ENCODE measurements at places on chromosomes 1 and 21. TPM values are rescaled to one million over a fixed set of nuclear protein-coding genes. Genes with fewer than 3 reads are reported as not detected.

The ATP6V1G3 gene
- total RNA-seq = not detected

DNA sequence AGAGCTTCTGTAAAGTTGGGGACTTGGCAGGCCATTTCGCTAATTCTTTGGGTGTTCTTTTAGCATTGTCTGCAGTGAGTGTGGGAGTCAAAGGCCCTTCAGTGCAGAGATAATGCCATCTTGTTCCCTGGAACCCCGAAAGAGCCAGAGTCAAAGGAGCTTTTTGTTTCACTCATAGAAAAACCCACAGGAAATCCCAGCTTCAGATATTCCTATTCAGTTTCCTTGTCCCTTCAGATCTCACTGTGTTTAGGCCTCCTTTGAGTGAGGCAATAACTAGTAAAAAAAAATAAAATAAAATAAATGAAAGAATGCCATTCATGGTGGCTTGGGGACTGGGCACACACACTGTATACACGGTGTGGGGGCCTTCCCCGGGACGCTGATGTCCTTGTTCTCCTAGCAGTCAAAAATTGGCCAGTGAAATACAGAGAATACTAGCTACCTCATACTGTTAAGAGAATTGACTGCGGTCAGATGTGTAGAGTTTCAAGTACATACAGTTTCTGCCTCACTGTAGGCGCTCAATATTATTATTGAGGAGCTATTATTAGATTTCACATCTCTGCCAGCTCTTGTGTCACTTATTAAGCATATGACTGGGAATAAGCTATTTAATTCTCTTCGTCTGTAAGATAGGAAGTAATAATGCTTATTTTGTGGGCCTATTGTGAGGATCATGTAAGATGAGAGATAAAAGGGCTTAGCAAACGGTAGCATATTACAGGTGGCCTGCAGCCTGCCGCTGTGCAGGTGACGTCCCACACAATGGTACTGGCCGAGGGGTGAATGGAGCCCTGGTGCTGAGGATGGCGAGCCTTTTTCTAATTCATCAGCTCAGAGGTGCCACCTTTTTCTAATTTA, 16.7 kb downstream of the DISC1 start:
- no peak for DNase-seq

The APOBEC4 gene
- total RNA-seq = not detected

The OPTC gene
- not detected for total RNA-seq

GRCh38 chr1:236654957-236655356, 31.3 kb upstream of the ACTN2 start:
- no peak for DNase-seq

GRCh38 chr1:44323947-44324346, 31.1 kb downstream of the ERI3 start:
- no peak for DNase-seq

GRCh38 chr1:6447016-6447817, 18.8 kb downstream of the TNFRSF25 start:
- no peak for DNase-seq

The CHRNB2 gene
- 0.74 TPM for total RNA-seq

DNA sequence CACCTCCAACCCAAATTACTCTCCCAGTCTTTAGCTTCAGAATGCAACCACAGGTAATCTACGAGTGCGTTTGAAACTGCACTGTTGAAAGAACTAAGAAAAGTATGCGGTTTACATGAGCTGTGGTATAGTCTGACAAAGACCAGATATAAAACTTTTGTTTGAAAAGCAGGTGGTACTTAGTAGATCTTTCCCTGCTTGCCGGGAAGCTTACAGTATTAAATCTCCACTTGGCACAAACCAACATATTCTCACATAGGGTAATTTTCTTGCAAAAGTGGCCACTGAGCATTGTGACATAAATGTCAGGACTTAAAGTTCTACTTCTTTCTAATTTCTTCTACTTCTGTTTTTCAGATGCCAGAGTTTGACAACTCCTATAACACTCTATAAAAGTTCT, 8.4 kb downstream of the RGS2 start:
- no peak for DNase-seq

GRCh38 chr1:51519048-51519864, at the start of gene EPS15:
Gene EPS15 (minus strand): TSS chr1:51519266. CDS start chr1:51519231, 35 bp downstream.
- peak; percentile 88 for DNase-seq

The SIM2 gene
- total RNA-seq = not detected

GRCh38 chr1:162210196-162210595, 140.7 kb downstream of the NOS1AP start:
- no peak for DNase-seq

GRCh38 chr21:29504751-29505321, 206.1 kb downstream of the BACH1 start:
- DNase-seq = no peak

The PGLYRP4 gene
- 3.9 TPM for total RNA-seq

- DNase-seq = no peak
Measured at GRCh38 chr1:60875138-60875537, 207.2 kb upstream of the NFIA start.

The SFN gene
- total RNA-seq = 406 TPM

The MYBPH gene
- total RNA-seq = not detected

- no peak for DNase-seq
Measured at GRCh38 chr1:55554611-55555010, 339.4 kb upstream of the USP24 start.

GRCh38 chr1:119010201-119010600, 22.1 kb upstream of the TBX15 start:
- DNase-seq = no peak

The PLD5 gene
- total RNA-seq = 1.5 TPM

The C8B gene
- total RNA-seq = not detected

DNA sequence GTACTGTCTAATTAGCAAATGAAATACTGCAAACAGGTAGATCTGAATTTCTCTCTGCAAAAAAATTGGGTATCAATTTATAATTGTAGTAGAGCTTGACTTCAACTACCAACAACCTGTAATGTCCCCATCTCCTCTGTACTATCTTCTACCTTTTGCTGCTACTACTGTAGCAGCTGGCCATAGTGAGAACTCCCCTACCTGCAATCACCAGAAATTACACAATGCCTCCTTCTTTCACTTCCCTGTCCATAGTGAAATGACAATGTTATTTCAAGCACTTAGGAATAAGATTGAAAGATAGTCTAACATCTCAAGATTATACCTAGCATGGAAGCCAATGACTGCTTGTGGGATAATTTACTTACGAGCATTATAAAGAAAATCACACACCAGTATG, 100.4 kb downstream of the ACBD6 start:
- DNase-seq = no peak

The RCSD1 gene
- 11.5 TPM for total RNA-seq

The CNKSR1 gene
- 21.9 TPM for total RNA-seq

The PRMT6 gene
- total RNA-seq = 11.0 TPM

DNA sequence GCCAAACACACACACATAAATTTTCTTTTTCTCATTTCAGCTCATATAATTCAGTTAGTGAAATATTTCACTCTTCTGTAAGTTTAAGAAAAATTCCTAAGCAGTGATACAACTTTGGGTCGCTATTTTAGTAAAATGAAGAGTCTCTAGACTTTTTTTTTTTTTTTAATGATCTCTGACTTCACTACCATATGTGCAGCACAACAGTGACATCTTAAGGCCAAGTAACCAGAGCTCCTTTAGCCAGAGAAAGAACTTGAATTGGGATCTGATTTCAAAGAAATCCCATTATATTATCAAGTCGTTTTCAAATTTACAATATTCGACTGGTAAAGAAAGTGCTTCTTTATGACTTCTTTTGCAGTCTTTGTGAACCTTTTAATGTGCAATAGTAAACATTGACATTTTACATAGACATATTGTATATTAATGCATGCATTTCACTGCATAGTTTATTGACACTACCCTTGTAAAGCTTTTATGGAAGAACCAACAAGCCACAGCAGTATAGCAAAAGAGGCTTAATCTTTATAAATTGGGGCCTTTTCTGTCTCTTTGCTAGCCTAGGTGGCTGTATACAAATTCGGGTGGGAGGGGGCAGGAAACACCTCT, 62.2 kb downstream of the LRRC40 start:
- no peak for DNase-seq

- DNase-seq = no peak
Measured at GRCh38 chr1:149967041-149967440, 30.4 kb upstream of the MTMR11 start.

DNA sequence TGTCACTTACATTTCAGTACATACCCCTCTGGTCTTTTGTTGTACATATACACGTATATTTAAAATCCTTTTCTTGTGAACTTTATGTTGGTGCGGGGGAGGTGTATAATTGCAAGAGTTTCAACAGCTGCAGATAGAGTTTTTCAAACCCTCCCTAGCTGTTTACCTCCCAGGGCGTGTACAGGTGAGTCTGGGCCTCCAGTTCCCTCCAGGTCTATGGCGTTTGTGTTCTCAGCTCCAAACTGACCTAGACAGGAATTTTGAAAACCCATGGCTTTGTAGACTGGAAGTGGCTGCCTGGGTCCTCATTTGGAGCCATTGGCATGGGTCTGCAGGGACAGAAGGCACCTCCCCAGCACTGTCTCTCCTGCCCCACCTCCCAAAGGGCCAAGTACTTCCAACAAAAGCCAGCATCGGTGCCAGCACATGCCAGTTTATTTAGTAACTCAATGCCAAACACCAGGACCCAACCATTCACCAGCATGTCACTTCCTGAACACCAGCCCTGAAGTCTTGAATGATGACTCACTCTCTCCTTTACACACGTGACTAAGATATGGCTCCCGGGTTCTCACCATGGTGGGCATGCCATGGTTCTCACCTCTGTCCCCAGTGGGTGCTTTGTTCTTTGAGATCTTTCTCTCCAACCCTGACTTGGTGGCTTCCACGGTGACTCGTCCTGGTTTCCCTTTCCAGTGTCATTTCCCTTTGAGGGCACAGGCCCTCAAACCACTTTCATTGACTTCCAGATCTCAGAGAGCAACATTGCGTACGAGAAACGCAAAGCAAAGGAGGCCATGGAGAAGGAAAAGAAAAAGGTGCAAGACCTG, 57.3 kb upstream of the EFHD2 start:
- DNase-seq = no peak

DNA sequence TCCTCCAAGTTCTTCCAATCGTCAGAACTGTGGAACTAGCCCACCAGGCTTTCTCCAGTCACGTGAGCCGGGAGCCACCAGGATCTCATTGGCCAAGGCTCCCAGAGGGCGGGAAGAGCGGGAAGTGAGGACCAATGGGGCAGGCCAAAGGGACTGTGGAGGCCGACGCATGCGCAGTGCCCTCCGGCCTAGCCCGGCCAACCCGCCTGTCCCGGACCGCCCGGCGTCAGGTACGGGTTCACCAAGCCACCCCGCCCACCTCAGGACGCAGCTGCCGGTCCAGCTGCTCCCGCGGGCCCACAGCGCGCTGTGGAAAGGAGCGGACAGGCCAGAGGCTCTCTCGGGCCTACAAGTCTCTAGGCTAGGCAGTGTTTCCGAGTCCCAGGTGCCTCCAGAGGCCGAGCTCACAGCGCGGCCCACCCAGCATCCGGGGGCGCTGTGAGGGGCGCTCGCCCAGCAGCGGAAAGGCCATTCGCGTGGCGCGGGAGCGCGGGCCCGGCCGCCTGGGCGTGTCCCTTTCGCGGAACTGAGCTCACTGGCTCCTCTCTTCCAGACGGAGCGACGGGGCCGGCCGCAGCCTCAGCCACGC, 10.9 kb downstream of the OR14I1 start:
- no peak for DNase-seq

The B4GALT2 gene
- total RNA-seq = 31.4 TPM

The NOS1AP gene
- total RNA-seq = 2.0 TPM

GRCh38 chr1:203891950-203892349, 30.6 kb downstream of the SNRPE start:
- no peak for DNase-seq

The GPR89B gene
- 20.6 TPM for total RNA-seq

The AQP10 gene
- not detected for total RNA-seq

The CSDE1 gene
- 278 TPM for total RNA-seq

DNA sequence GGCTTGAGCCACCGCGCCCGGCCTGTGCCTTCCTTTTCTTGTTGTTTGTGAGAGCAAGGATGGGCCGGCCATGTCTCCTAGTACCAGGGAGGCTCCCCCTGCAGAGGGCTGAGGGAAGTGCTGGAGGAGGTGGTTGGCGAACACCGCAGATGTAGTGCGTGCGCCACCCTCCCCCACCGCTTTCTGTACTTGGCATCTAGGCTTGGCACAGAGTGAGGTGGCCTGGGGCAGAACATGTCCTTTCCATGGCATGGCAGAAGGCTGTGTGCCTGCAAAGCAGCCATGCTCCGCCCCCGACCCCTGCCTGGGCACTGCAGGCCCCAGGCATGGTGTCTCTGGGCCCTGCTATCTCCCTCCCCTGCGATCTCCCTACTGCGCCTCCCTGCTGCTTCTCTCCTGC, 30.7 kb downstream of the ALPL start:
- DNase-seq = no peak

The CFAP141 gene
- not detected for total RNA-seq

DNA sequence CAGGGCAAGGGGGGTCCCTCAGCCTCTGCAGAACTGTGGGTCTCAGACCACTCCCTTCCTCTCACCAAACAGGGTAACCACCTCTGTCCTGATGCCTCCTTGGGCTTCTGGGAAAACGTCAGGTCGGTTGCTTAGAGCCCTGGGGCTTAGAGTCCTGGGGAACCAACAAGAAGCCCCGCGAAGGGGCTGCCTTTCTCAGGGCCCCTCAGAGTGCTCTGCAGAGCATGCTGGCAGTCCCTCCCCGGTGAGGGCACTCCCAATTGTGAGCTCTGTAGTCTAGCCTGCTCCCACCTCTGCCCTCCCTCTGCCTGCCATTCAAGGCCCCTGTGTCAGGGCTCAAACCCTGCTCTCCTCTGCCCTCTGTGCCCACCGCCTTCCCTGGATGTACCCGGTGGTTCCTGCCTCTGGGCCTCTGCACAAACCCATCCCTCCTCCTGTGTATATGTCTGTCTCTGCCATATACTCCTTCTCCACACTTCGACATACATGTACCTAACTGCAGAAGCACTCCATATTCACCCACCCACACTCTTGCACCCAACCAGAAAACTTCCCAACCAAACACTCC, 92.3 kb downstream of the DMRTB1 start:
- DNase-seq = no peak

- DNase-seq = no peak
Measured at GRCh38 chr1:10728595-10729410, 67.6 kb downstream of the CASZ1 start.

GRCh38 chr1:59731591-59731990, 83.2 kb upstream of the HOOK1 start:
- DNase-seq = no peak

GRCh38 chr1:230851291-230851691, 17.0 kb downstream of the C1orf198 start:
- no peak for DNase-seq

- DNase-seq = no peak
Measured at GRCh38 chr1:1153874-1154273, 19.8 kb upstream of the TTLL10 start.

DNA sequence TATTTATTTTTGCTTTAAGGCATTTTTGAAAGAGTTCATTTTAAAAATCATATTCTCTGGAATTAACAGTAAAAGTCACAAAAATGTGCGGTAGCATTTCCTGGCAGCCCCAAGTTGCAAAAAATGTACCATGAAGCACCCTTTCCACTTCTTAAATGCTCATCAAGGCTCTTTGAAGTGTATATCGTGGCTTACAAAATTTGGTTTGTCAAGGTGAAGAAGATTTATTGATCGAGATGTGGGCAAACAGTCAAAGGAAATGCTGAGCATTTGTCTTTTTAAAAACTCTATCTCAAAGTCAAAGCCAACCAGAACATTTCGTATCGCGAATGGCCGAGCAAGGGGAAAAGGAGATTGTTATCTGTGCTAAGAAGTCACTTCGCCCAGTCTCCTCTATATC, 277.5 kb upstream of the KAZN start:
- no peak for DNase-seq

- no peak for DNase-seq
Measured at GRCh38 chr1:235491644-235492043, 12.6 kb downstream of the B3GALNT2 start.

- DNase-seq = no peak
Measured at GRCh38 chr1:89904219-89904980, 83.6 kb downstream of the LRRC8D start.
